ENCODE measurements at places on chromosomes 2 and 18.

DNA sequence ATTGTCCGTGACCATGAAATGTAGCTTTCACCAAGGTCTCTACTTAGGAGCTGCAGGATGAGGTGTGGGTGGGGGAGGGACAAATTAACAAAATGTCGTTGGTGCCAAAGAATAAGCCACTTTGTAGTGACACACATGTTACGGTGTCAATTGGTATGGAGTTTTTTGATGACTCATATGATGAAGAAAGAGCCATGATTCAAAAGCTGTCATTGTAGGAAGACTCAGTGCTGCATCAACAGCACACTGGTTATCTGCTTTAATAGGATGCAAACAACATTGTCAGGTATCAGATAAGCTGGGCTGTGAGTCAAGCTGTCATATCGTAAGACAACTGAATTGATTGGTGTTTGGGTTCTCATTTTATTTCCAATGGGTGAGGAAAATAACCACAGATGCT is 36.6 kb upstream of the BOD1L2 start:
- no peak for DNase-seq

DNA sequence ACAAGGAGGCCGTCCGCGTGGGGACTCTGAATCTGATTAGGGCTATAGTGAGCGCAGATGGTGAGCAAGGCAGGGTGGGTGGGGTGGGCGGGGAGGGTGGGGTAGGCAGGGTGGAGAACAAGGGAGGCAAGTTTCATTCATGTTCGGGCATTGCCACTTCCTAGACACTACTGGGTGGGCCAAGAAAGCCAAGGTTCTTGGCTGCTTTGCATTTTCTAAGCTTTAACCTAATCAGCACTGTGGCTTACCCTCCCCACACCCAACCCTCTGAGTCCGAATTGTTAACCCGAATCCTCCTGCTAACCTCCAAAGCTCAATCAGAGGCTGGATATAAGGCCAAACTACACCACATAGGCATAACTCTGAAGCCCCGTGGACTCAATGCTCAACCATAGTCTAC is 18.1 kb downstream of the MROH2A start:
- DNase-seq = no peak

- no peak for DNase-seq
These were observed 83.6 kb downstream of the HS1BP3 start for GRCh38 chr2:20567159-20567925.

DNA sequence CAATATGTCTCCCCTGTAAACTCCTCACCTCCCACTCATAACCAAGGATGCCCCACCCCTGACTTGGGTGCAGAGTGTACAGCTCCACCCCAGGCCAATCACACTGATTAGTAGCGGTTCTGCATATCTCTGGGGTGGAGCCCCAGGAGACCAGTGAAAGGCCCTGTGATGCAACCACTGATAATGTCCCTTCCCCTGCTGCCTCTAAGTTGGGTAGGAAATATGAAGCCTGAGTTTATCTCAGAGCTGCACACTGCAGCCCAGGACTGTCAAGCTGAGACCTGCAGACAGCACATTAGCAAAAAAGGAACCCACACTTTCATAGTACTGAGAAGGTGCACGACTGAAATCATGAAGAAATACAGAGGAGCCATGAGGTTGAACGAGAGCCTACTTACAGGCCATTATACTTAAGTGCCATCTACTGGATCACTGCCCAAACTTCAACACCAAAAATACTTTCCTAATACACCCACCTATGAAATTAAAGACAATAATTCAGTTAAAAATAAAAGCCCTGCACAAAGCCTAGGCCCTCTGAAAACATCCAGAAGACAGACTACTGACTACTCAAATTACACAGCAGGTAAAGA is 455.4 kb upstream of the LRRTM4 start:
- no peak for DNase-seq

- DNase-seq = no peak
These were observed 55.1 kb downstream of the INO80C start for GRCh38 chr18:35442701-35443100.

- DNase-seq = no peak
These were observed 206.5 kb upstream of the TCF4 start for GRCh38 chr18:55794288-55795052.

DNA sequence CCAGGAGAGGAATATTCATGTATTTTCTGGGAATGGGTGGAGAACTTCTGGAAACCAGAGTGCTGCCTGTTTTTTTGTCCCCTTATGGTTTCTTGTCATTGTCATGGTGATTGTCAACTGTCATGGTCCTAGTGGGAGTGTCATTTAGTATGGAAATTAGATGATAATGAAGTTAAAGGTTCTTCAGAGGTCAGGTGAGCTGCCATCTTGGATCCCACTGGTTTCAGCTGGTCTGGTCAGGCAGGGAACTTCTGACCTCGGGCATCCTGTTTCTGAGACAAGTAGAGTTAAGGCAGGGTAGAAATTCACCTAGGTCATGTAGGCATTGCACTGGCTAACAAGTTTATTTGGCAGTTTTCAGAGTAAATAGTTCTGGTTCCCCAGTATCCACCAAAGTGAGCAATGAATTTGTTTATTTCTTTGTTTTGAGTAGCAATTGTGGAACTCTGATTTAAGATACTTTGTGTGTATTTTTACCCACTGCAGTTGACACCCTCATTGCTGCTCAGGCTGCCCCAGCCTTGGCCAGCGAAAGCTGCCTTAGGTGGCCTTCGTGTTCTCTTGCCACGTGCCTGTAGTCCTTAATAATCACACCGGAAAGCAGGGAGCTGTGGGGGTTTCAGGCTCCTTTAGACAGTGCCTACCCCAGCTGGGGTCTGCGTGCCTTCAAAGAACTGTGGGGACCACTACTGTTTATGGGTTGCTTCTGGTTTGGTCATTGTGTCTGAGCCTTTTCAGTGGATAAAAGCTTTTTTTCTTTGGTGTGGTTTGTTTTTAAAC is 48.7 kb downstream of the NCK2 start:
- no peak for DNase-seq

- no peak for DNase-seq
These were observed 91.4 kb downstream of the OSBPL1A start for GRCh38 chr18:24306201-24306600.

DNA sequence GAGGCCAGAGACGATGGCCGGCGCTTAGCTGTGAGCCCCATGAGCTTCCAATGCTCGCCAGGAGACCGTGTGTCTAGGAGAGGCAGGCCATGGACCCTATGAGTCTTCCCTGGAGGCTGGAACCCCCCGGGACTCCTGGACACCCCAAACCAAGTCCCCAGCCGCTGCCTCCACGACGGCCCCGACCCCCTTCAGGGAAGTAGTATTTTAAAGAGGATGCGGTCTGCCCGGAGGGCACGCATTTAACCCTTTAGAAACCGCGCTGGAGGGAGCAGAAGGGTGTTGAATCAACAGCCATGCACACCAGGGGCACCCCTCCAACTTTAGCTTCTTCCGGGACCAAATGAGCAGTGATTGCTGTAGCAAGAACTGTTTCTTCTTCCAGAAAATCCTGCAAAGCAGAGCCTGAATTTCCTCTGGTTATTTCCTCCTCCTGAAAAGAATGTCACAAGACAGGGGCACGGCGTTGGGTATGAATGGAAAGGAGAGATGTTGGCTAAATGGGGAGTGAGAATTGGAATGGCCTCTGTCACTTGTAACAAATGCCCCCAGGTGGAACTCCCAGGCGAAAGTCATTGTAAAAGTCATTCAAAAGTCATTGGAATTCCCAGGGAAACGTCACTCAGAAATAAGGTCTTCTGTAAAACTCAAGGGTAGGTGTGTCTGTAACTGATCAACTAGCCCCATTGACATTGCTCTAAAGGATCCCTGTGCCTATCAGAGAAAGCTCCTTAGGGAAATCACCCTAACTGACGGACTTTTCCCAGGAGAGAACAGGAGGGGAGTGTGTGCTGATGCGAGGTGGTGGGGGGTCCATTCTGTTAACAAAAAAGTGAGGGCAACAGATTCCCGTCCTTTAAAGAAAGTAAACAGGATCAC is 5.8 kb upstream of the GBX2 start:
- no peak for DNase-seq

DNA sequence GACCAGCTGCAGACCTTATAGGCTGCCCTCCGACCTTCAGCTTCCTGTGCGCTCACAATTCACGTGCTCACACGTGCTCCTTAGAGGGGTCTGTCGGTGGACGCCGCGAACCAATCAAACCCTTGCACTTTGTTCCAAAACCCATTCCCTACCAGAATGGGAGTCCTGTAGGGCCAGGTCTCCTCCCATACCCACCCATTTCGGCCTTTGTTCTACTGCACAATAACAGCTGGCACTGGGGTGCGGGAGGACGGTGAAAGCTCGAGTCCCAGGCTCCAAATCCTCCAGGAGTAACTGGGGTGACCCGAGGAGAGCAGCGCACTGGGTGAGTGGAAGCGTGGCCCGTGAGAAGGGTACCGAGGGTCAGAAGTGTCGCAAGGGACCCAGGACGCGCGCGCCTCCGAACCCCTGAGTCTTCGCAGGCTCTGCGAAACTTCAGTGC is 13.0 kb downstream of the SIX3 start:
- no peak for DNase-seq

GRCh38 chr2:240567872-240568677 is at the start of gene RNPEPL1:
Gene RNPEPL1, plus strand, starts transcription at chr2:240568484. Its CDS starts 103 bp downstream, at chr2:240568587.
- DNase-seq = no peak

DNA sequence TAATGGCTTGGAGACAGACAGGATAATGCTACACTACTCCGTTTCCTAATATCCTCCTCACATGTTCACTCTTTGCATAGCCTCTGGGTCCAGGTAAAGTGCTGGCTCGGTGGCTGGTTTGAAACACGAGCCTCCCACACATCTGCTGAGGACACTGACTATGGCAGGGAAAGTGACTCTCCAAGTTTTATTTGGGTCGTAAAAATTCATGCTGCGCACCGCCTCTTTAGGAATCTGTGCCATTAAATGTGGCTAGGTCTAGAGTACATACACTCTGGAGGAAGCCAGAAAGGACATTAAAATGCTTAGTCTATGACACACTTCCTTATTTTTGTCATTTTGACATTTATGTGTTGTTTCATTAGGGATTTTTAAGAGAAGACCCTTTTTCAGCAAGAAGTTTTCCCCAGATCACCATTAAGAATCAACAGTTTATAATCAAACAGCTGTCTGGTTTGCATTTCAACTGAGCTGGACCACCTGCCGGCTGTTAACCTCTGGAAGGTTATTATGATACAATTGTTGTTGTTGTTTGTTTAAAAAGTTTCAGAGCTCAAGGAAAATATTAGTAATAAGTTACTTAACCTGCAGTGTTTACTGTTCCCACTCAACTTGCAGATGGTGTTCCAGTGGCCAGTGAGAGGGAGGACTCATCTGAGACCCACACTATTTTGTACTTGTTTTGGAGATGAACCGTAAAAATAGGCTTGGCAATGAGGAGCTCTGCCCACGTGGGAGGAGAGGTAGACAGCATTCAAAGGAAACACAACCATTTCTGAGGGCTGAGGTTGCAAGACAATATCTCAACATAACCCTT is 443.3 kb upstream of the MEIS1 start:
- no peak for DNase-seq

DNA sequence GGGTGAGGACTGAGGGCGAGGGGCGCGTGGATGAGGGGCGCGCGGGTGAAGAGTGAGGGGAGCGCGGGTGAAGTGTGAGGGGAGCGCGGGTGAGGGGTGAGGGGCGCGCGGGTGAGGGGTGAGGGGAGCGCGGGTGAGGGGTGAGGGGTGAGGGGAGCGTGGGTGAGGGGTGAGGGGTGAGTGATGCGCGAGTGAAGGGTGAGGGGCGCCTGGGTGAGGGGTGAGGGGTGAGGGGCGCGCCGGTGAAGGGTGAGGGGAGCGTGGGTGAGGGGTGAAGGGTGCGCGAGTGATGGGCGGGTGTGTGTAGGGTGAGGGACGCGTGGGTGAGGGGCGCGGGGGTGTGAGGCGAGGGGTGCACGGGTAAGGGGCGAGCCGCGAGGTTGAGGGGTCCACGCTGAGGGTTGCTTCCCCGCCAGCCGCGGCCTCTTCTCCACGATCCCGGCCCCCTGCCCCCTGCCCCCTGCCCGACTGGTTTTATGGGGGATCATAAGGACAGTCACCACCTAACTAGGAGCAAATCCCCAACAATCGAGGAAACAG is 1.1 kb upstream of the SLC66A2 start:
- no peak for DNase-seq

DNA sequence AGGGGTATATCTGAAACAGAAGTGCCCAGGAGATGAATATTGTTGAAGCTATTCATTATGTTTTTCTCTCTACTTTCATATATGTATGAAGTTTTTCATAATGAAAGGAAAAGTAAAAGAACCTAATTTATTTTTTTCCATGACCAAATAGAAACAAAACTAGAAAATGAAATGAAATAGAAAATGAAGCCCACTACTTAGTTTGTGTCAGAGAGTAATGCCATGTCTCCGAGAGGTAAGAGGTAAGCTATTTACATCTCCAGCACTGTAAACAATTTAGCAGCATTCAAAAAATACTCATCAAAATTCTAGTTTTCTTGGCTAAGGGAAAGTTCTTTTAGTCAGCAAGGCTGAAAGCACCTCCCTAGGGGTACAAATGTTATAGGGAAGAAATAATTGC is 238.6 kb downstream of the PTH2R start:
- no peak for DNase-seq

DNA sequence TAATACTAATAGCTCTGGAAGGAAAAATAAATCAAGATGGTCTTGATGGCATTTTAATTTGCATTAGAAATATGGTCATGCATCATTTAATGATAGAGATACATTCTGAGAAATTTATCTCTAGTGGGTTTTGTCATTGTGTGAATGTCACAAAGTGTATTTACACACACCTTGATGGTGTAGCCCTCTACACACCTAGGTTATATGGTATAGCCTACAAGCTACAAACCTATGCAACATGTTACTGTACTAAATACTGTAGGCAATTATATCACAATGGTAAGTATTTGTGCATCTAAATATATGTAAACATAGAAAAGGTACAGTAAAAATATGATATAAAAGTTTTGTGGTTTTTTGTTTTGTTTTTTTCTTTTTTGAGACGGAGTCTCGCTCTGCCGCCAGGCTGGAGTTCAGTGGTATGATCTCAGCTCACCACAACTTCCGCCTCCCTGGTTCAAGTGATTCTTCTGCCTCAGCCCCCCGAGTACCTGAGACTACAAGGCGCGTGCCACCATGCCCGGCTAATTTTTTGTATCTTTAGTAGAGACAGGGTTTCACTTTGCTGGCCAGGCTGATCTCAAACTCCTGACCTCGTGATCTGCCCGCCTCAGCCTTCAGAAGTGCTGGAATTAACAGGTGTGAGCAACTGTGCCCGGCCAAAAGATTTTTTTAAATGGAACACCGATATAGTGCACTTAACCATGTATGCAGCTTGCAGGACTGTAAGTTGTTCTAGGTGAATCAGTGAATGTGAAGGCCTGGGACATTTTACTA is 83.7 kb upstream of the UBXN4 start:
- DNase-seq = no peak

DNA sequence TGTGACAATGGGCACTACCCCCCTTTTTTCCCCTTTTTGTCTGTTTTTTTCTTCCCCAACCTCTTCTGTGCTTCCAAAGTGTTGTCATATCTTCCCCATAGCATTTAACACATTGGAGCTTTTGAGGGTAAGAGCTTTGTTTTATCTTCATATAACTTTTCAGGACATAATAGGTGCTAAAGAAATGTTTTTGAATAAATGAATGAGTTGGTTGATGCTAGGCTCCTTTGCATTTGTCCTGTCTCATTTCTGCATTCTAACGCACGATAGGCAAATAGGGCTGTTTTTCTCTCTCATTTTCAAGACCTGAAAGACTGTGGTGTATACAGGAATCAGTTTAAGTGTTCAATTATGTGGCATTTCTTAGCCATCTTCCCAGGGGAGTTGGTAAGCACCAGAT is 832 bp upstream of the COPS7B start:
- no peak for DNase-seq

- DNase-seq = no peak
These were observed 934 bp downstream of the ZNF804A start for GRCh38 chr2:184599054-184599871.

Measured in stimulated activated CD8-positive, alpha-beta memory T cell treated with anti-CD3 and anti-CD28 coated beads, Interleukin-15, amount 100 ng/mL, for 24 hours (primary cell).